ENCODE measurements at places on chromosomes 7 and 10.

- DNase-seq = no peak
Measured at GRCh38 chr7:100157069-100157333, 1.5 kb downstream of the TRAPPC14 start.

- DNase-seq = no peak
Measured at GRCh38 chr7:144090667-144091066, 4.6 kb downstream of the OR2A12 start.

DNA sequence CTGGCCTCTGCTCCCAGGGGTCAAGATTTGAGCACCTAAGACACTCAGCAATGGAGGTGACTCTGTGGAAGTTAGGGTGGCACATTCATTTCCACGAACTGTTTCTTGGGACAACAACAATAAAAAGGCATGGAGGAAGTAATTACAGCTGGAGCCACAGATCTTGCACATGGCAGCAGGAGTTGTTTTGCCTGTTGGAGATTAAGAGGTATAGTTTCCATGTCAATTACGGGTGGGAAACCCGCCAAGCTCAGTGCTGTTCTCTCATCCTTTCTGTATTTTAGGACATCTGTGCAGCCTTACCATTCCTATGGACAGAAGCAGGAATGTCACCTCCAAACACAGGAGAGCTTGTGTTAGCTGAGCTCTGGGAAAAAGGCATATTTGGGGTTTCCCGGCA lies 201.2 kb downstream of the SNX10 start:
- DNase-seq = no peak

GRCh38 chr7:106369352-106369751 lies 84.6 kb upstream of the NAMPT start:
- peak; percentile 67 for DNase-seq

GRCh38 chr7:8433477-8434289 lies at the start of gene NXPH1:
NXPH1 (plus strand) TSS chr7:8433609.
- DNase-seq = no peak

DNA sequence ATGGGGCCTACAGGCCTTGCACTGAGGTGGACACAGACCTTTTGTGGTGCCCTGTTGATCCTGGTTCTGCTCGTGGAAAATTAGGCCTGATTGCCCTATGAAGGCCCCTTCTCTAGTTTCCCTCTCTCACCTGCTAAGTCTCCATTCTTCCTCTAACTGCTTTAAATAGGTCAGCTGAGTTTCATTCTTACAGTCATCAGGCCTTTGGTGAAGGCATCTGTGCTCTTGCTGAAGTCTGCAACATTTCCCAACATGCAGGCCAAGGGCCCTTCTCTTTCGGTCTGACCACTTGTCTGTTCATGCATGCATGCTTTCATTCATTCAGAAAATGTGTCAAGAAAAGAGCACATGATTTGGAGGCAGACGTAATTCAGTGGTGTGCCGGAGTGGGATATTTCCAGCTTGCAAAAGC lies 244.0 kb downstream of the BUB3 start:
- DNase-seq = no peak

DNA sequence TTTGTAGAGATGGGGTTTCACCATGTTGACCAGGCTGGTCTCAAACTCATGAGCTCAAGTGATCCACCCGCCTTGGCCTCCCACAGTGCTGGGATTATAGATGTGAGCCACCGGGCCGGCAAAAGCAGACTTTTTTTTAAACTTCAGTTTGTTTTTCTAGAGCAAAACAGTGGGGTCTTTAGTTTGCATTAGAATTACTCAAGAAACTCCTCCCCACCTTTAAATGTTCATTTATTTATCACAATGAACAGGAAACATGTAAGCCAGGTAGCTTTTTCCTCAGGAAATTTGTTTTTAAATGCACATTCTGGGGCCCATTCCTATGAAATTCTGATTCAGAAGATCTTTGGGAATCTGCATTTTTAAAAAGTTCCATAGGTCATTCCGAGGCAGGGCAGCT lies 56.0 kb upstream of the JAZF1 start:
- no peak for DNase-seq

Measured in amniotic epithelial cell (primary cell).